ENCODE measurements at places on chromosomes 7 and 10.

GRCh38 chr7:92641921-92642511 lies 51.8 kb upstream of the FAM133B start:
- no peak for DNase-seq

GRCh38 chr10:120719333-120719732 lies 131.8 kb upstream of the WDR11 start:
- no peak for DNase-seq

GRCh38 chr10:127418536-127419168 lies 130.5 kb upstream of the NPS start:
- DNase-seq: no peak

DNA sequence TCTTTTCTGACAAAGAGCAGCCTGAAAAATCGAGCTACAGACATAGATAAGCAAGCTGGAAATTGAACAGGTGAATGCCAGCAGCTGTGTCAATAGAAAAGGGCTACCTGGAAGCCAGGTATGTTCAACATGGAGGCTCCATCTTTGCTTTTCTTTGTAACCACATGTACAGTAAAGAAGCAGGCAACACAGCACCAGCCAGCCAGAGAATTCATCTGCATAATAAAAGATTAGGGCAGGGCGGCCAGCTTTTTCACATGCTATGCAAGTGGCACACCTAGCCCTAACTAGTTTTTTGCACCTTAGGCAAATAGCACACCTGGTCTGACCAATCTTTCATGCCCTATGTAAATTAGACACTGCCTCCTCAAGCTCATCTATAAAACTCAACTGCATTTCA lies 25.7 kb downstream of the COG5 start:
- DNase-seq: no peak

- DNase-seq: no peak
Observed at GRCh38 chr10:129914960-129915359, 49.1 kb downstream of the EBF3 start.

DNA sequence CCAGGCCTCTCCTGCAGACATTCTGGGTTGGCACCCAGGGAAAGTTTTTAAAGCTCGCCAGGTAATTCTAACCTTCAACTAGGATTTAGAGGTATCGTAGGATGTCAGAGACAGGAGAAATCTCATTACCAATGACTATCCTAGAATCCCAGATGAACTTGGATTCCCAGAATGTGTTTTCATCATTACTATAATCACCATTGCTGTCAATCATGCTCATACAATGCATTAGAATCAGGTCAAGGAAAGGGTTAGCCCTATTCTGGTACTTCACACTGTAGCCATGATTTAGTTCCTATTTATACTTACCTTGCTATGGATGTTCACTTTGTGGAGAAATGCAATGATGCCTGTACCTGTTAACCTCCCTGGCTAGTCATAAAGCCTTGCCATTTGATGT lies 67.0 kb upstream of the GPR158 start:
- no peak for DNase-seq

DNA sequence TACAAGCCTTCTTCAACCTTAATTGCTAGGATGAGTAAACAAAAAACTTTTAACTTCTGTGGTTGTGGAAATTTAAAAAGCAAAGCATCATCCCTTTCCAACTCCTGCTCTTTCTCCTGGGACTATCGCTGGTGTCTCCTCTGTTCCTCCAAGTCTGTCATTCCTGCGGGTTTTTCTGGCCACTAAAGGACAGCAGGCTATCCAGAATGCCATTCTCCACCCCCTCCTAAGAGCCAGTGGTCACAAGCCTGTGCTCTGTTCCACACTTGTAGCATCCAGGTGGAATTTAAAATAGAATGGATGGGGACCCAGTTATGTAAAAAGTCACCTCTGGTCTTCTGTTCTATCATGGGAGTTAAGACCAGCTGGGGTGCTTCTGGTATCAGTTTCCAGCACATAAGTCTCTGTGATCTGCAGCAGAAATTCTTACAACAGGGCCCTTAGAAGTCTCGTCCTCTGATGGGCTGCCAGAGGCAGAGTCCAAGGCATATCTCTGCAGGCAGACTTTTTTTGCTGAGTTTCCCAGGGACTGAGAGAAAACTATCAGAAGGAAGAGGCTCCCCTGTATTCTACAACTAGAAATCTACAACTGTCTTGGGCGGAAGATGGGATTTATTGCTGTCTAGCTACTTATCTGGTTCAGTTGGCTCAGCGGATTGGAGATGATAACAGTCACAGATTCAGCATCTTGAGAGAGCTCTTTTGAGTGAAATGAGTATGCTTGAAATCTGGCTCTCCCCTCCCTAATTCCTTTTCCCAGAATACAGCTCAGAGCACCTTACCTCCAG lies 5.1 kb upstream of the WNT16 start:
- no peak for DNase-seq
